Peyer's patch (tissue), 4 donors: ENCODE measurements at places on chromosomes 1 and 21. TPM values are rescaled to one million over a fixed set of nuclear protein-coding genes. Genes with fewer than 3 reads are reported as not detected.

PLA2G5 gene
- not detected for total RNA-seq

FMO3 gene
- not detected for total RNA-seq

ZNF683 gene
- not detected for total RNA-seq

DCST1 gene
- 0.88 TPM for total RNA-seq

TMOD4 gene
- 10.7 TPM for total RNA-seq

MEX3A gene
- total RNA-seq = 0.80 TPM

SERTAD4 gene
- 1.7 TPM for total RNA-seq

TIAM1 gene
- 13.2 TPM for total RNA-seq

ANKRD34A gene
- not detected for total RNA-seq

TNFAIP8L2 gene
- 4.0 TPM for total RNA-seq

ANGEL2 gene
- 31.3 TPM for total RNA-seq

RPE65 gene
- total RNA-seq = not detected

CYP4A11 gene
- total RNA-seq = not detected

SPRR2B gene
- not detected for total RNA-seq

PDE9A gene
- total RNA-seq = 478 TPM

EPHB2 gene
- 71.0 TPM for total RNA-seq

FCRL5 gene
- total RNA-seq = 1.2 TPM

FNDC5 gene
- total RNA-seq = 1.8 TPM

RGS8 gene
- not detected for total RNA-seq

WNT3A gene
- not detected for total RNA-seq

MROH9 gene
- total RNA-seq = not detected

MTARC2 gene
- 87.7 TPM for total RNA-seq

PPP1R12B gene
- total RNA-seq = 101 TPM

MIXL1 gene
- total RNA-seq = not detected

NTNG1 gene
- 17.3 TPM for total RNA-seq

SRSF4 gene
- total RNA-seq = 62.7 TPM

CFHR3 gene
- total RNA-seq = not detected

LHX8 gene
- not detected for total RNA-seq
